ENCODE measurements at places on chromosomes 7 and 10. TPM values are rescaled to one million over a fixed set of nuclear protein-coding genes. Genes with fewer than 3 reads are reported as not detected.

The RNF133 gene
- 0.41 TPM for total RNA-seq

The VGF gene
- total RNA-seq, result 7.7 TPM

The SERPINE1 gene
- total RNA-seq, result under 0.01 TPM

The MASTL gene
- 14.3 TPM for total RNA-seq

The VOPP1 gene
- 83.6 TPM for total RNA-seq

The FEZF1 gene
- total RNA-seq, result not detected

The PANK1 gene
- 35.5 TPM for total RNA-seq

The PSD gene
- 98.2 TPM for total RNA-seq

The GCK gene
- 6.5 TPM for total RNA-seq

The TSPAN33 gene
- 4.1 TPM for total RNA-seq

The SLC13A1 gene
- total RNA-seq, result not detected

The CD36 gene
- 22.0 TPM for total RNA-seq

The GPR158 gene
- 9.0 TPM for total RNA-seq

The SH2D4B gene
- 1.2 TPM for total RNA-seq
